ENCODE measurements at places on chromosomes 1 and 21.

GRCh38 chr1:97632075-97632474, 288.8 kb downstream of the DPYD start:
- DNase-seq = no peak

GRCh38 chr21:15781986-15782385, 52.2 kb downstream of the USP25 start:
- no peak for DNase-seq

DNA sequence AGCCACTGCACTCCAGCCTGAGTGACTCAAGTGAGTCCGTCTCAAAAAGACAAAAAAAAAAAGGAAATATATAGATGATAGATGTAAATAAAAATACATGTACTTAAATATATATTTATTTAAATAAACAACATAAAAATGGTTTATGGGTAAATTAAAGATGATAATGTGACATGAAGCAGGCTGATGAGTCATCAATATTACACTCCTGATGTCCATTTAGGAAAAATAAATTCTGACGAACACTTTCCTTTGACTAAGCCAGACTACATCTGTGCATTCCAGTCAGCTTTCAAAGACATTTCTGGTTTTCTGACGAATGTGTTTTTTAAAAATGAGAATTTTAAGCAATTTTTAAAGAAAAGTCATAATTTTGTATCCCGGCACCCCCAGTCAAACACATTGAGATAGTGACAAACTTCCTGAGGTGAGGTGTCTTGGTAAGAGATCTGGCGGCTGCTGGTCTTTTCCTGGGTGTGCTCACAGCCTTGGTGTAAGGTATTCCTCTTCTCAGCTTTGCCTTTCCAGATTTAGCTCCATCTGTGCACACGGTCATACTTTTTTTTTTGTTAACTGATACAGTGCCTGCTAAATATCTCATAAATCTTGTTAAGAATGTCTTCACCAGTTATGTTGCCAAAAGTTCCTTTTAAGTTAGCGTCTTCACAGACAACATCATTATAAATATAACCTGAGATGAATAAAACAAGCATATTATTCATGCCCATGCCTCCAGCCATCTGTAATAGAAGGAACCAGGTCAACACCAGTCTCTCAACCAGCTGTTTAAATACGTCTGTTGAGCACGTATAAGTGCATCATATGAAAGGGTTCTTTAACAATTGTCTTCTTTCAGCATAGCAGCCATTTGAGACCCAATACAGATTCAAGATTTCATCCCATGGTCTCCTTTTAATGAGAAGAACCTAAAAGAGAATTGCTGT, 214.5 kb upstream of the PLD5 start:
- DNase-seq = no peak

GRCh38 chr21:31403596-31404333, 59.7 kb upstream of the TIAM1 start:
- DNase-seq = no peak

DNA sequence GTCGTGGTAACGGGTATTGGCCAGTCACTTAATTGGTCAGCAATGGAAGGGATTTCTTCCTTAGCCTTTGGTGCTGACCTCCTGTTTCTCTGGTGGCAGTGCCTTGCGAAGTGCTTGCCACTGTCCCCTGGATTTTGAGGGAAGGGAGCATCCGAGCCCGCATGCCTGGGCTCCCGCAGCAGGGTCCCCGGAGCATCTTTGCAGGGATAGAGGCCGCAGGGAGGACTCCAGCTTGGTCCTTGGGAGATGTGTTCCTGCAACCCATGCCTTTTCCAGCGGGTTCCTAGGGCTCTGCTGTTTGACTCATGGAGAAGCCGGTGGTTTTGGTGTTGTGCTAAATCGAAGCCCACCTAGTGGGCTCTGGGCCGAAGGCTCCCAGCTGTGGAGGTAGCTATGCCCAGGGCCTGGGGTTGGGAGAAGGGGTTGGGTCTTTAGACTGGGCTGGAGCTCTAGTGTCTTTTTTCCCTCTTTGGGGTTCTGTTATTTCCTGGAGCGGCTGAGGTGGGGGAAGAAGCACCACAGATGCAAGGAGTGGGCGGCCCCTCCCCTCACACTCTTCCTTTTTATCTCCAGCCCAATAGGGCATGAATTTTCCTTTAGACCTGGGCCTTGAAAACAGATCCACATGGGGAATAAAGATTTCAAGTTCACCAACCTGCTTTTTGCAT, 39.0 kb downstream of the PIK3CD start:
- DNase-seq = no peak

- DNase-seq = peak; percentile 52
These were observed 3.6 kb upstream of the KIAA2013 start for GRCh38 chr1:11929849-11930248.

- DNase-seq = no peak
These were observed 15.1 kb downstream of the USP33 start for GRCh38 chr1:77744576-77744975.

GRCh38 chr1:1430114-1430982, 5.1 kb upstream of the VWA1 start:
- DNase-seq = no peak

- no peak for DNase-seq
These were observed 110.7 kb downstream of the VPS13D start for GRCh38 chr1:12340544-12340930.

- no peak for DNase-seq
These were observed 76.2 kb downstream of the DISC1 start for GRCh38 chr1:231702804-231703203.

DNA sequence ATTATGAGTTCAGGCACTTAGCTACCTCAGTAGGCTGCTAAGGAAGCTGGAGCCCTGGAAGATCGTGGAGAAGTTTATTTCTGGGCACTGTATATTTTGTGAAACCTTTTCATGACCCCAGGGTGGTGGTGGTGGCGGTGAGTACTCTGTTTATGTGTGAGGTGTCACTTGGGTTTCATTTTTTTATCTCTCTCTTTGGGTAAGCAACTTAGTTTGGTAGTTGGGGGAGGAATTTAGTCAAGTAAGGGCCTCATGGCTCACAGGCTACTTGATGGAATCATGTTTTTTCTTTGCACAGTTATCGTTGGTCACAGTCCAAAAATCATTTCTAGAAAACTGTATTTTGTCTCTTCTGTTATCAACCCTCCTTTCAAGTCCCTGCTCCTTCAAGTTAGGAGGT, 33.9 kb downstream of the C1orf141 start:
- no peak for DNase-seq

GRCh38 chr1:22350171-22350923, 101.3 kb upstream of the ZBTB40 start:
- no peak for DNase-seq

GRCh38 chr1:81380436-81380835, 420.3 kb upstream of the ADGRL2 start:
- DNase-seq = no peak

All from GM12865 (cell line).